ENCODE measurements at places on chromosomes 4 and X.

DNA sequence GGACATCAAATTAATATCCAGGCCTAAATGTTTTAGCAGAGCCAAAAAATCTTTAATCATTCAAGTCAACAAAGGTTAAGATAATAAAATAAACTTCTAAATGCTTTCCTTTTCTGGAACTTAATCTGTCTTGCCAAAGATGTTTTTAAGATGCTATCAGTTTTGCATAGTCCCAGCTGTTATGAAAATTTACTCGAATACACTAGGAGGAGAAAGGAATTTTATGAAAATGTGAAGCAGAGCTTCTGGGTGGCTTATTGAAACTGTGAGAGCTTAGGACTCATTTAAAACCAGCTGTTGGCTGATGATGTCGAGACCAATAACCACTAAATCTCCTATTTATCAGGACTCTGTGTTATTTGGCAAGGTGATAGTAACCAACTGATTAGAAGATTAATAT, 202.2 kb upstream of the ETNPPL start:
- peaks cover 5% of the 10 kb centered on the region for H3K4me1 ChIP-seq
- H3K4me3 ChIP-seq, result no peak overlapping the region
- no peaks in the 10 kb centered on the region for H3K27me3 ChIP-seq
- no peak overlapping the region for H3K27ac ChIP-seq

DNA sequence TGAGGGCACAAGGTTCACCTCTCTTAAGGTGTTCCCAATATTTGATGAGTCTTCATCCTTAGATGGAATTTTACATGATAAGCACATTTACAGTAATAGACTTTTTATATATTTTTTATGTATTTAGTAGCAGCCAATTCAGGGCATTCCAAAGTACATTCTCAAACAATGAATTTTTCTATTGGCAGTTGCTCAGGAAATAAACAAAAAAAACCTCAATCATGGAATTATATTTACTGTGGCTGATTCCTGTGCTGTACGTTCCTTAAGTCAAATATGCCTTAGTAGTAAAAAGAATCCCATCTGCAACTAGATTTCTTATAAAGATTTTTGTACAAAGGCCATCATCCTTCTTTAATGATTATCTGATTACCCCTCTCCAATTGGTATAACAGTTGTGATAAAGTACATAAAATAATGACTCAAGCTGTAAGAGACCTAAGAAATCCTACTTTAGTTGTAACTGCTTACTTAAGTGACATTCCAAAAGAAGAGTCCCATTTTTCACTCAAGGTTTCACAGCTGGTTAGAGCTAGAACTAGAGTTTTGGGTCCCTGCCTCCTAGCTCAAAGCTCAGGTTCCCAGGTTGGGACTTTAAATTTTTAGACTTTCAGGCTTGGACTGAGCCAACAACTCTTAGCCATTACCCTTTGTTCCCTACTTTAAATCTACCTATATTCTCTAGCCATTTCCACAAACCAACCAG, 152.7 kb downstream of the FHIP1A start:
- H3K36me3 ChIP-seq, result no peaks in the 10 kb centered on the region
- no peak overlapping the region for H3K4me3 ChIP-seq

- H3K4me3 ChIP-seq, result no peak overlapping the region
- H3K27ac ChIP-seq, result no peak overlapping the region
- H3K36me3 ChIP-seq, result no peaks in the 10 kb centered on the region
- H3K4me1 ChIP-seq, result peaks cover 32% of the 10 kb centered on the region
Observed at GRCh38 chrX:68997911-68998310, 167.3 kb downstream of the PJA1 start.

GRCh38 chr4:189071241-189071640, 869.4 kb upstream of the FRG1 start:
- H3K4me1 ChIP-seq, result no peaks in the 10 kb centered on the region
- H3K4me3 ChIP-seq, result no peak overlapping the region
- H3K27ac ChIP-seq, result no peak overlapping the region
- no peaks in the 10 kb centered on the region for H3K27me3 ChIP-seq

GRCh38 chrX:104165894-104166734, at the start of gene FAM199X:
TSS of gene FAM199X (plus strand) at chrX:104166453. CDS start at chrX:104166786, 333 bp downstream.
- no peaks in the 10 kb centered on the region for H3K27me3 ChIP-seq
- peak within 1 kb of the TSS; percentile 81 for H3K27ac ChIP-seq
- peak; percentile 91 for DNase-seq
- peak within 1 kb of the TSS; percentile 79 for H3K4me3 ChIP-seq

- H3K27ac ChIP-seq, result no peak overlapping the region
- H3K4me1 ChIP-seq, result no peaks in the 10 kb centered on the region
- no peak for DNase-seq
- H3K27me3 ChIP-seq, result no peaks in the 10 kb centered on the region
- no peak overlapping the region for H3K4me3 ChIP-seq
- no peaks in the 10 kb centered on the region for H3K36me3 ChIP-seq
Observed at GRCh38 chr4:24044610-24045589, 155.1 kb upstream of the PPARGC1A start.

DNA sequence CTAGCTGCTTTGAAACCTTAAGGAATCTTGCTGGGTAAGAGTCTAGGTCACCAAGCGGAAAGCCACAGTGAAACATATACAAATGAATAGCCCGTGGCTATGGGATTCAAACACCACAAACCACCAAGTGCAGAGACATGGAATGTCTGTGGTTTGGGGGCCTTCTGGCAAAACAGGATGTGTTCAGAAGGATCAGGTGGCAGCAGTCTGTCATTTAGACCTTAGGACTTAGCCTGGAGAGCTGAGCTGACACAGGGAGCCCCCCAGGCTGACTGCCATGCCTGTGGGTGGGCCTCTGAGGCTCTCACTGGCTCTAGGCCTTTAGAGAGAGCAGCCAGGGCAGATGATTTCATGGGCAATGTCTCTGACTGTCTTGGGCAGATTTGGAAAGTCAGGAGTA, 225.6 kb downstream of the FBXW7 start:
- no peaks in the 10 kb centered on the region for H3K4me1 ChIP-seq
- DNase-seq, result no peak
- no peak overlapping the region for H3K27ac ChIP-seq
- no peaks in the 10 kb centered on the region for H3K27me3 ChIP-seq

- H3K27ac ChIP-seq, result no peak overlapping the region
- DNase-seq, result no peak
- no peaks in the 10 kb centered on the region for H3K27me3 ChIP-seq
Observed at GRCh38 chr4:152665691-152666395, 14.0 kb downstream of the TMEM154 start.

DNA sequence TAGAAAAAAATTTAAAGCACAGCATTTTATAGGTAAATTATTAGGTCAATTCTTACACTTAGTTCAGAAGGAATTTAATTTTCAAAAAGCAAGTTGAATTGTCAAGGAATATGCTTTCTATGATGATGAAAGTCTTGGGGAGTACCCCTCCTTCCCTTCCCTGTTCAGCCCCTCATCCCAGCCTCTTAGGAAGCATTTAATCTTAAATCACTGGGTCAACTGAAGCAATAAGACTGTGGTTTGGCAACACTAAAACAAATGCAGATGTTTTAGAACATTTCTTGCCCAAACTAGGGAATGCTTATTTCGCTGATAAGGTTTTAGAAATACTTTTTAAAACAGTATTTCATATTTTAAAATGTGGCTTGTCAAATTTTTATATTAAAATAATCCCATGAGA, 19.1 kb upstream of the ARSJ start:
- no peak overlapping the region for H3K4me3 ChIP-seq
- no peaks in the 10 kb centered on the region for H3K27me3 ChIP-seq
- H3K4me1 ChIP-seq, result no peaks in the 10 kb centered on the region
- no peak for DNase-seq
- no peaks in the 10 kb centered on the region for H3K36me3 ChIP-seq

- H3K36me3 ChIP-seq, result no peaks in the 10 kb centered on the region
- H3K4me3 ChIP-seq, result no peak overlapping the region
- H3K4me1 ChIP-seq, result no peaks in the 10 kb centered on the region
- no peaks in the 10 kb centered on the region for H3K27me3 ChIP-seq
- no peak overlapping the region for H3K27ac ChIP-seq
Observed at GRCh38 chr4:145352438-145353145, 129.1 kb upstream of the SMAD1 start.
